ENCODE measurements at places on chromosomes 11 and 22.

GRCh38 chr11:93477684-93478234, 65.4 kb downstream of the SMCO4 start:
- DNase-seq: no peak

GRCh38 chr22:49312601-49313000, 515.1 kb downstream of the BRD1 start:
- no peak for DNase-seq

- no peak for DNase-seq
Measured at GRCh38 chr11:18310800-18311340, 11.1 kb downstream of the HPS5 start.

GRCh38 chr11:122727101-122727929, 71.8 kb downstream of the UBASH3B start:
- DNase-seq: no peak

DNA sequence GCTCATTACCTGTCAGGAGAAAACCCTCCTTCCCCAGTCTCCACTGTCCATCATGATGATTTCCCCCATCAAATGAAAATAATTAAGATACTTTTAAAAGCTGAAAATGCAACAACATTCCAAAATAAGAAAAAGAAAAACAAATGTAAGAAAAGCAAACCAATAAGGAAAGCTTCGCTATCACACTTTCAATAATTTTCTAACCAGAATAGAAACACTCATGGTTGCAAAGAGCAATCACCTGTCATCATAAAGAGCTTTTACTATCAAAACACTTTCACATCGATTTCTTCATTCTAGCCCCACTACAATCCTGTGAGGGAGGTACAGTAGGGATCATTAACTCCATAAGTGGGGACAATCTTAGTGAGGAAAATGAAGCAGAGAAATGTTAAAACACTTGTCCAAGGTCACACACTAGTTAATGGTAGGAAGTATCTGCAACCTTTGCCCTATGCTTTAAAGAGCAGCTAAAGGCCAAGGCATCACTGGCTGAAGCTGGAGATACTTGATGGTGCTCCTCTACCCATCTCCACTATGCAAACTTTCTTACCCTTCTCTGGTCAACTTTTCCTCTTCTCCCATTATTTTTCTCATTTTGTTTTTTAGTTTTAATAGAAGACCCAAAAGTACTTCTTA, 2.6 kb downstream of the RBM4B start:
- no peak for DNase-seq

DNA sequence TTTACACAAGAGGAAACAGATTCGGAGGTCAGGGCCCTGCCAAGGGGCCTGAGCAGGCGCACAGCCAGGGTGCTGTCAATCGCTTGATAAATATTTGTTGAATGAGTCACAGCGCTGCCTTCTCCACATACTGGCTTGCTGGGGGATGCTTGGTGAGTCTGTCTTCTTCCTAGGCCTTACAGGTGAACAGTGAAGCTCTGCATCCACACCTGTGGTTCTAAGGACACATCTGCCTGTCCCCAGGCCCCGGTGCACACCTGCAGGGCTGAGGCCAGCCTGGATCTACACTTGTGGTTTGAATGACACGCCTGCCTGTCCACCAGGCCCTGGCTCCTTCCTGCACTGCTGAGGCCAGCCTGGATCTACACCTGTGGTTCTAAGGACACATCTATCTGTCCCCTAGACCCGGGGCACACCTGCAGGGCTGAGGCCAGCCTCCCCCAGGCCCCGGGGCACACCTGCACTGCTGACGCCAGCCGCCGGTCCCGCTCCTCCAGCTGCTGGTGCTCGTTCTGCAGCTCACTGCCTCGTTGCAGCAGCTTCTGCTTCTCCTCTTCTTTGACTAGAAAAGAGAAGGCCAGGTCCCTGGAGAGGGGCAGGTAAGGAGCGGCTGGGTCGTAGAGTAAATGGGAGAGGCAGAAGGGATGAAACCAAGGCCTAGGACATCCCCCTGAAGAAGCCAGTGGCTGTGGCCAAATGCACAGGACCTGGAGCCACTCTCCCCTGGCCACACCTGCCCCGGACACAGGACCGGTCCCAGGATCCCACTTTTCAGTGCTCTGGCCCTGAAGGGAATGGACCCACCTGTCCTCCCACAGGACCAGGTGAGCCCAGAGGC, 124.6 kb downstream of the PHF21B start:
- DNase-seq: no peak

DNA sequence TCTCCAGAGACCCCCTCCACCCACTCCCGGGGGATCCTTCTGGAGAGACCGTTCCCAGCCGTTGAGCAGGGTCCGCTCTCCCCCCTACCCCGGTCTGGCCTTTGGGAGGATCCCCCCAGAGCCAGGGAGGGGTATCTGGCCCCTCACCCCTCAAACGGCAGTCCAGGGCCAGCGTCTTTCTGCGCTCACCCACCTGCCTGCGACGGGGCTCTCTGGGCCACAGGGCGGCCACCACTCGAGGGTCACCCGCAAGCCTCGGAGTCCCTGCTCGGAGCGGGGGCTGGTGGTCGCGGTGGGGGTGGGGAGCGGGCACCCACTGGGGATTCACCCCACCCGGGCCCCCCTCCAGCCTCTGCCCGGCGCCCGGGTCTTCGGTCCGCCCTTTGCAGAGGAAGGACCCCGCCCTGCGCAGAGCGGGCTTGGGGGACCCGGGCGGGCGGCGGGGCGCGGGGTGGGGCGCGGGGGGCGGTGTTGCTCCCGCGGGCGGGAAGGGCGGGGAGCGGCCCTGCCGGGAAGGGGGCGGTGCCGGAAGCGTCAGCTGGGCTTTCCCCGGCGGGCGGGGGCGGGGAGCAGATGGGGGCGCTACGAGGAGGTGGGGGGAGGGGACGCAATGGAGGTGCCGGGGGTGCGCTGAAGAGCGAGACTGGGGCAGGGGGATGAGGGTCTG, 16.6 kb downstream of the CRELD2 start:
- DNase-seq: no peak

- DNase-seq: no peak
Measured at GRCh38 chr22:47018010-47018910, 255.8 kb downstream of the TBC1D22A start.

- no peak for DNase-seq
Measured at GRCh38 chr11:70095541-70096252, 17.6 kb downstream of the ANO1 start.

DNA sequence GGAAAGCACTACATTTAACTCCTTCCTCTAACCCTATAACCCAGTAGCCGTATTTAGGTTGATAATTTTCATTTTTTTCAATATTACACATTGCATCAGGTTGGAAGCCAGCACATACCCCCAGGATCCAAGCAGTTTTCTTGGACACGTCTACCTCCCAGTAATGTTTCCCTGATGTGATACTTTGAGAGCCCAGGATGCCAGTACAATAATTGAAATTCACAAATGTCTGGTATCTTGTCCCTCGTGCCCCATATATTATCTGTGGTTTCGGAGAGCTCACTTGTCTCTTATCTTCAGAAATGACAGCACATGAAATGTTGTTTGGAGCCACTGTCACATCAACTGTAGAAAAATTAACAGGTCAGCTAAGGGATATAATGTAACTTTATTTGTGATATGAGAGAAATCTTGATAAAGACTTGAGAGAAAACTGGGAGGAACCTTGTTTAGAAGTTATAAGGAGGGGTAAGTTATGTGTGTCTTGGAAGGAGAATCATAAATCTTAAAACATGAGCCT, 19.8 kb downstream of the TRIM5 start:
- DNase-seq: no peak

DNA sequence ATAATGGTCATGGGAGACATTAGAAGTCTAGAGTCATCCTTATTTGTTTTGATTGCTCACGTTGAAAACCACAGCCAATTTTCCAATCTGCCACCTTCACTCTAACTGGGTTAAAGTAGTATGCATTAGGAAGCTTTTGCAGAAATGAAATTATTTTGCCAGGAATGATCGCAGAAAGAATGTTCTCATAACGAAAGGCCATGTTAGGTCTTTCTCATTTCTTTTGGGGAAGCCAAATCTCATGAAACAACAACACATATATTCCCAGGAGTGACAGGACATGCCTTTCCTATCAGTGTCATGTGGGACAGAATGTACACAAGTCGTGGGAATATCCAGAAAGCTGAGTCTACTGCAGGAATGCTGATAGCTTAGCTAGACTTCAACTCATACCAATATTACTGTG, 386.3 kb downstream of the AASDHPPT start:
- DNase-seq: no peak

GRCh38 chr22:26394777-26395176, 34.3 kb upstream of the ASPHD2 start:
- DNase-seq: no peak

- no peak for DNase-seq
Measured at GRCh38 chr11:123363556-123363955, 66.5 kb upstream of the GRAMD1B start.

DNA sequence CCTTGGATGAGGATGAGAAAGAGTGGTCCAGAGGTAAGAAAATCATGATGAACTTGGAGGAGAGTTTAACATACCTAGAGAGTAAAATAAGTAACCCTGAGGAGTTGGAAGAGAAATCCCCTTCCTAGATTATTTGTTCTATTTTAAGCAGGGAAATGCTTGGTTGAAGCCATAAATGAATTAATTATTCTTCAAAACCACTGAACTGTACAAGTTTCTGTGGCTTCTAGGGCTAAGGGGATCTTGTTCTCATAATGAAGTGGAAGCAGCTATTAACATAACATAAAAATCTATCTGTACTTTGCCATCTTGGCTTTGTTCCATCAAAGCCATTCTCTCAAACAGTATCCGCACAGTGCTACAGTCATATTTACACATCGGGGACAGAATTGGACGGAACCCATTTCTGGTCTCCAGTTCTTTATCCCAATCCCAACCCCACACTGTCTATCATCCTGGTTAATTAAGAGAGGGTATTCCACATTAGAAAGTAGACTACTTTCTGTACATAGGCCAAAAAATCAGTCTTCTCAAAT, 14.5 kb upstream of the ARHGAP42 start:
- DNase-seq: no peak

DNA sequence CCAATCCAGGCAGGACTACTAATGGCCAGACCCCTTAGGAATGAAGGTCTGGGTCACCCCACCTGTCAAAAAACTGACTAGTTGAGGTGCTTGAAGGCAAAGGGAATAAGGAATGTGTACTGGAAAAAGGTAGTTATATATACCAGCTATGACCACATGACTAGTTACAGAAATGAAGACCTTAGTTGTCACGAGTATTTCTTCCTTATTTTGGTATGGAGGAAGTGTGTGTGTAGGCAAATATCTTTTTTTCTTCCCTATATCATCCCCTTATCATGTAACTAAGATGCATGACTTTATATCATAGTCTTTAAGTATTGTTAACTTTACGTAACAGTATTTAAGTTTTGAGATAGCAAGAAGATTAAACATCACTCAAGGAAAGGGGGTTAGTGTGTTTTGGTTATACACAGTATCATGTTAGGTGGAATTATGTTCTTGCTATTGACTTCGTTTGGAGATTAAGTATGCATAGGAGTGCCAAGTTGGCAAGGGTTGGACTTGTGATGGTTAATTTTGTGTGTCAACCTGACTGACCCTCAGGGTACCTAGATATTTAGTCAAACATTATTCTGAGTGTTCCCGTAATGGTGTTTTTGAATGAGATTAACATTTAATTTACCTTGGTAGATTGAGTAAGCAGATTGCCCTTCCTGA, 38.2 kb upstream of the NARS2 start:
- no peak for DNase-seq

DNA sequence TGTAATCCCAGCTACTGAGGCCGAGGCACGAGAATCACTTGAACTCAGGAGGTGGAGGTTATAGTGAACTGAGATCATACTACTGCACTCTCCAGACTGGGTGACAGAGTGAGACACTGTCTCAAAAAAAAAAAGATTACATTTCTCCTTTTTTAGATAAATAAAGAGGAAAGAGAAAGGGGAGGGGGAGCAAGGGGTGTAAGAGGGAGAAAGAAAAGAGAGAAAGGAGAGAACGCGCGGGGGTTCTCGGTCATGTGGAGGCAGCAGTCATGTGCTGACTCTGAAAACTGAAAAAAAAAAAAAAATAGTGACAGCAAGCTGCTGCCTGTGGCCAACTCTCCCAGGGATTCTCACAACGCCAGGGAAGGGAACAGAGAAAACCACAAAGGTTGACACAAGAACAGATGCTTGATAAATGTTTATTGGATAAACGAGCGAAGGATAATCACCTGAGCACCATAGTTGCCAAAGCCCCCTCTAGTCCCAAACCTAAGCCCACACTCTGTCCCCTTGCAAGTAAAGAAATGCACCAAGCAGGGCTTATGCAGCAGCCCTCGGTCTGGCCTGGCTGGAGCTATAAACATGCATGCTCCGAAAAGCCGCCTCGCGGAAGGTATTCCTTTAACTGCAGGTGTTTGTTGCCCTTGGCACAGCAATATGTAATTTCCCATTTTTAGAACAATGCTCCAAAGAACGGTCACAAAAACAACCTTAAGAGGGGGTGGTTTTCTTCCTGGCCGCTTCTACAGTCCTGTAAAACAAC, 14.5 kb downstream of the SCGB1A1 start:
- DNase-seq: no peak

DNA sequence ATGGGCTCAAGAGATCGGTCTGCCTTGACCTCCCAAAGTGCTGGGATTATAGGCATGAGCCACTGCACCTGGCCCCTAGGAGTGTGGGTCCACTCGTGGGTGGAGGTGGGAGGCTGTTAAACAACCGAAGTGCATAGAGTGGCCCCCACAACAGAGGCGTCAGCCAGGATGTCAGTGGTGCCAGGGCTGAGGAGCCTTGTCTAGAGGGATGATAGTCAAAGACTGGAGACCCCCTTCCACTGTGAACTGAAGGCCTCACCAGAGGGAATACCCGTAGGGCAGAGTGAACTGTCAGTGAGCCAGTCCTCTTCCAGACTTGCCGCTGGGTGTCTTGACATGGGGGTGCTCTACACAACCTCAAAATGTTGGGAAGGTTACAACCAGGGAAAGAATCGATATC, 38.2 kb downstream of the AP2A2 start:
- DNase-seq: no peak

- DNase-seq: no peak
Measured at GRCh38 chr11:32173977-32174376, 83.1 kb downstream of the RCN1 start.

DNA sequence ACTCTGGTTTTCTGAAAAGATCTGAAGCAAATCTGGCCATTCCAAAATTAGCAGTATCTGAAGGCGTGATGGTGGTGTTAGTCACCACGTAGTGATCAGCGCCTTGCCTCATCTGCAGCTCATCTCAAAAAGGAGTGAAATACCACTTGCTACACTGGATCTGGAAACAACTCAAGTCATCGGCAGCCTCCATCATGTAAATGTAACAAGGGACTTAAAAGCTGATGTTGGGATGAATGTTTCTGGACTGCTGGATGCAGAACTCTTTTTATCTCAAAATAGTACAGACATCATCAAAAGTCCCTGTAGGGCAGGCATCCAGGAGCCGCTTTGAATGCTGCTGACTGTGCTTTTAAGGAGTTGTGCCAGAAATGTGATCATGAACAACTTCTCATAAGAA, 14.1 kb upstream of the APLP2 start:
- DNase-seq: no peak

- no peak for DNase-seq
Measured at GRCh38 chr11:77058900-77059299, 7.9 kb upstream of the CAPN5 start.
